ENCODE measurements at places on chromosomes 13 and 19.
A peak's percentile ranks its signal among the peaks of the same experiment; 100 is the strongest.

DNA sequence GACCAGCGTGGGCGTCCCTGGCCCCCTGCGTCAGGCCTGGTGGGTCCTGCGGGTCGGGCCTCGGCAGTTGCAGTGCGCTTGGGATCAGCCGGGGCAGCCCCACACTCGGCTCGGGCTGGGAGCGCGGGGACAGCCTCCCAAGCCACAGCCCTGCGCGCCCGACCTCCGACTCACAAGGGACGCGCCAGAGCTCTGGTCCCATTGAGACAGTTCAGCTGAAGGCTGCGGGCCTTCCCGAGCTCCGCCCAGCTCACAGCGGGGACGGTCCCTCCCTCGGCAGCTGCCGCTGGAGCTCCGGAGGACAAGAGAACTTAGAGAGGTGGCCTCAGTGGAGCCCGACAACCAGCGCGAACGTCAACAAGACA is 45.7 kb upstream of the ZNF730 start:
- no peak for DNase-seq

DNA sequence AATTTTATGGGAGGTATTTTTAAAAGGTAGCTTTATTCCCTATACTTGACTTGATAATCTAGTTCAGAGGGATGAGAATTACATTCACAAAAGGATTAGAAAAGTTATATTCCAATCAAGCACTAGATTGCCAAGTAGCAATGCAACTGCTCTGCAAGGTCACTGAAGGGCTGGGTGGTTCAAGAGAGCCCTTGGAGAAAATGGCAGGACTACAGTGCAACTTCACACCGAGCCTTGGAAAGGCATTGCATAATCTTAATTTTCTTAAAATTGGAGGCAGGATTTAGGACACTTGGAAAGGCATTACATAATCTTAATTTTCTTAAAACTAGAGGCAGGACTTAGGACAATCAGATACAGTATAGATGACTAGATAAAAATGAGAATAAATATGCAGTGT is 315.9 kb downstream of the DCT start:
- DNase-seq: no peak

GRCh38 chr19:27780367-27781075 is 1432.4 kb downstream of the UQCRFS1 start:
- no peak for DNase-seq

GRCh38 chr13:98272549-98272948 is 95.5 kb upstream of the RNF113B start:
- no peak for DNase-seq

- DNase-seq: peak; percentile 17
Measured at GRCh38 chr19:3075605-3076431, 13.5 kb upstream of the TLE5 start.

DNA sequence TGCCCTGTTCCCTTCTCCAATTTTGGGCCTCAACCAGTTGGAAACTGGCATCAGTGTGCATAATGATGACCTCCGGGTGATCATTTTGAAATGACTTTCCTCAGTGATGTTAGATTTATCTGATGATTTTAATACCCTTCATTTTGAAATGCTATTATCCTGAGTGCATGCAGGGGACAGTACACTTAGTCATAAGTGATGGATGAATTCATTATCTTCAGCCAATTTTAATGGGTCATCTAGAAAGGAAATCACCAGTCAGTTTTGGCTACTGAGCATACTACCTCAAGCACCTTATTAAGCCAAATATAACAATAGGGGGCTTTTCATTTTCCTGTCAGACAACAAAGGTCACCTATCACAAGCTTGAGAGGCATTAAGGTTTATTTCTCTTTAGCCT is 118.5 kb upstream of the MIR17HG start:
- no peak for DNase-seq

- no peak for DNase-seq
Measured at GRCh38 chr19:19204181-19204580, 967 bp upstream of the NR2C2AP start.

GRCh38 chr19:19659646-19660245 is 3.7 kb downstream of the ATP13A1 start:
- DNase-seq: no peak

DNA sequence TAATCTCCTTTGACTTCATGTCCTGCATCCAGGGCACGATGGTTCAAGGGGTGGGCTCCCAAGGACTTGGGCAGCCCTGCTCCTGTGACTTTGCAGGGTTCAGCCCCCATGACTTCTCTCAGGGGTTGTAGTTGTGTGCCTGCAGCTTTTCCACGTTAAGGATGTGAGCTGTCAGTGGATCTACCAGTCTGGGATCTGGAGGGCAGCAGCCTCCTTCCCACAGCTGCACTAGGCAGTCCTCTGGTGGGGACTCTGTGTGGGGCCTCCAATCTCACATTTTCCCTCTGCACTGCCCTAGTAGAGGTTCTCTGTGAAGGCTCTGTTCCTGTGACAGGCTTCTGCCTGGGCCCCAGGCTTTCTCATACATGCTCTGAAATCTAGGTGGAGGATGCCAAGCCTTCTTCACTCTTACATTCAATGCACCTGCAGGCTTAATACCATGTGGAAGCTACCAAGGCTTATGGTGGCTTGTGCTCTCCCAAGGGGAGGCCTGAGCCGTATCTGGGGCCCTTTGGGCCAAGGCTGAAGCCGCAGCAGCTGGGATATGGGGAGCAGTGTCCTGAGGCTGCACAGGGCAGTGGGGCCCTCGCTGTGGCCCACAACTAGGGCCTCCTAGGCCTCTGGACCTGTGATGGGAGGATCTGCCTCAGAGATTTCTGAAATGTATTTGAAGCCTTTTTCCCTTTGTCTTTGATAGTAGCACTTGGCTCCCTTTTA is 39.3 kb upstream of the ERICH6B start:
- no peak for DNase-seq

- DNase-seq: peak; percentile 73
Measured at GRCh38 chr13:100630555-100630954, 42.0 kb upstream of the GGACT start.

DNA sequence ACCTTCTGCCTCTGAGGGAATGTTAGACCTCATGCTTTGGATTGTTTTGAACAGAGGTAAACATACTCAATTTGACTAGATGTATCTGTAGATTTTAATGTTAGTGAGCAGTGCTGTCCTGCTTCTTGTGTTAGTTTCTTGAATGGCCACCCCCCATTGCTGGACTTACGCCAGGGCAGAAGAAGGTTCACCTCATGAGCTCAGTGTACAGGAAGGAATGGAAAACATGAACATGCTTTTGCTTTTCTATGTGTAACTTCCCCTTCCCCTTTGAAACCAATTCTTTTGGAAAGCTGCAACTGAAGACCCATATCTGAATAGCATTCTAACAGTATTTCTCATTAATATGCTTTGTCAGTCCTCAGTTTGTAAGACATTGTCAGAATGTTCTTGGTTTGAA is 32.3 kb downstream of the WASF3 start:
- no peak for DNase-seq

GRCh38 chr19:17529239-17530158 is 18.1 kb downstream of the PGLS start:
- no peak for DNase-seq

- DNase-seq: no peak
Measured at GRCh38 chr13:73412933-73413332, 354.1 kb downstream of the KLF5 start.

DNA sequence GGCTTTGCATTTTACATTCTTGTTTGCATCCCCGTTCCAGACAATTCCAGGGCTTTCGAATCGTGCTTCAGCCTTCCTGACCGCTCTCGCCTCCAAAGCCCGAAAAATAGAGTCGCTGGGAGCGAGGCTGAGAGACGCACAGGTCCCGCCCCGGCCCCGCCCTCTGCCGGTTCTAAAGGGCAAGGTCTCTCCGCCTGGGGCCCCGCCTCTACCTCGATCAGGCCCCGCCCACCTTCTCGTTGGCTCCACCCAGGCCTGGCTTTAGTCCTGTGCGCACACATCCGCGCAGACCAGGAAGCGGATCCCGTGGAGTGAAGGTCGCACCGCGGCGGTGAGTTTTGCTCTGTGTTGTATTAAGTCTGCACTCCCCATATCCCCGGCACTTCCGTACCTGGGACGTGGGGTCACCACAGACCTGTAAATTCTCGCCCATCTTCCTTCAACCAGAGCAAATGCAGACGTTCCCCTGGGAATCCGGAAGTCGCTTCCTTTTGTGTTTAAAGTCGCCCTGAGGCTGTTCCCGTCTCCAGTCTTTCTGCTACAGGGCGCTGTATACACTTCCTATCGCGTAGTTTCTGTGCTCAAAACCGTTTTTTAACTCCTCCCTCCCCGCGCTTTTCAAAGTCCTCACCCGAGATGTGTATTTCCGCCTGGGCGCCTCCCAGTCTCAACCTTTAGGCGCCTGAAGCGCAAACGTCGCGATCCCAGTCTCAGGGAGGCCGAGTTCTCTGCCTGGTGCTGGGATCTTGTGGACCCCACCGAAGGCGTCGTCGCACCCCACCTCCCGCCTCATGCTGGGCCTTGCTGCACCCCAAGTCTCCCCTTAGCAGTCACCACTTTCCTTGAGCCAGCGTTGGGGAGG is at the start of gene ZNF701:
Gene ZNF701 (plus strand): TSS at position 288 of the 862 bp plus-strand sequence. CDS start 3,861 bp downstream, outside the sequence.
- peak; percentile 33 for DNase-seq

DNA sequence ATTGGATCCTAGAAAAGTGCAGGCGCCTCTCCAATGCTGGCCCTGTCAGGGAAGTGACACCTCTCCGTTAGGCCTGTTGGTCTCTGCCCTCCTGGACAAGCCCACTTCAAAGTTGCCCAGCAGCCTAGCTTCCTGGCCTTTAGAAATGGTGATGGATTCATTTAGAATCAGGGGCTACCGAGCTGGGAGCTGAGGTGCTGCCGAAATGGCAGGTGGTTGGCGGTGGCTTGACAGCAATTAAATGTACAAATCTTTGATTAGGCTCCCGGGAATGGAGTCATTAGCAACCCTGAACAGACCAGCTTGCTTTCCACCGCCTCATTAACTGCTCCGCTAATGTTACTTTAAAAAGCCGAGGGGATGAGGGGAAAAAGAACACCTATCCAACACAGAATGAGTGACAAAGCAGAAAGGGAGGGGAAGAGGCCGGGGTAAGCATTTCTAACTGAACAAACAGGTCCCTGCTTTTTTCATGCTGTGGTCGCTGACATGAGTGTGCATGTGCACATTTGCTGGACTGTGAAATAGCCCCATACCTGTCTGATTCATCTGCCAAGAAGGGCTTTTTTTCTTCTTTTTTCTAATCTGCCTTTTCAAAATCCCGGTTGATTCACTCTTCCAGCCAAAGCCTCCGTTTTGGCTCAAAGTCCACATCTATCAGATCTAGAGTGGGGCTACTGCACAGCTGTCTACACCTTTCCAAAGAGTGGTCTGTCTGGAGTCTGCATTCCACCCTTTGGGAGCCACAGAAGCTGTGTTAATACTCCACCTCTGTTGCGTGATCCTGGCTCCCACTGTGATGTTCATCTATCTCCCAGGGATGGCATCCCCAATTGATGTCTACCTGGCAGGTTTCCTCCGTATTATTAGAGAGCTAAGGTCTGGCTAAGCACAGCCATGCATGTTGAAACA is 431.9 kb downstream of the COG6 start:
- DNase-seq: no peak

- peak; percentile 97 for DNase-seq
Measured at GRCh38 chr13:99677116-99677951, 176.1 kb downstream of the TM9SF2 start.

DNA sequence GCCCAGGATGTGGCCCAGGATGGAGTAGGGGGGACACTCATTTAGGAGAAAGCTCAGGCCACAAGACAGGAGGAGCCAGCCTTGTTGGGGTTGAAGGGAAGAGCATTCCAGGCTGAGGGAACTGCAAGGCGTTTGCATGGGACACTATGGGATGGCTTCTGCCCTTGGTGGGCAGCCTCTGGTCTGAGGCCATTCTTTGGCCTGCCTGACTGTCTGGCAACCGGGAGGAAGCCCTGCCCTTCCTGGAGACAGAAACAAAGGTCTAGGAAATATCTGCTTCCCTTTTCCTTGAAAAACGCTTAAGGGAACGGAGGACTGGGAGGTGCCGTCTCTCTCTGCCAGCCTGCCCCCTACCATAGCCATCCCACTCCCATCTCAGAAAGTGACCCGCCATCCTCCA is 2.8 kb upstream of the ICAM1 start:
- DNase-seq: no peak

- no peak for DNase-seq
Measured at GRCh38 chr13:44136696-44137268, 236.8 kb upstream of the SERP2 start.

GRCh38 chr19:23304238-23304637 is 54.0 kb upstream of the ZNF724 start:
- no peak for DNase-seq

DNA sequence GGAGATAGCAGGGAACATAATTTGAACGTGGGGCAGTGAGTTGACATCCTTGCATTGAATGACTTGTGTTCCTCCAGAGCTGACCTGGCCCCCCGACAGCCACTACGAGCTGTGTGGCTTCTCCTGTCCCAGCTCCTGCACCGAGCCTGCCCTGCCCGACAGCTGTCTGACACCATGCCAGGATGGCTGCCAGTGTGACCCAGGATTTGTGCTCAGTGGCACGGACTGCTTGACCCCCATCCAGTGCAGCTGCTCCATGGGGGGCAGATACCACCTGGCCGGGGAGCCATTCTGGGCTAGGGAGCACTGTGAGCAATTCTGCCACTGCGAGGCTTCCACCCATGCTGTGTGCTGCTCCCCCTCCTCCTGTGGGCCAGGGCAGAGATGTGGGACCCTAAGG is 29.2 kb upstream of the FXYD3 start:
- no peak for DNase-seq

DNA sequence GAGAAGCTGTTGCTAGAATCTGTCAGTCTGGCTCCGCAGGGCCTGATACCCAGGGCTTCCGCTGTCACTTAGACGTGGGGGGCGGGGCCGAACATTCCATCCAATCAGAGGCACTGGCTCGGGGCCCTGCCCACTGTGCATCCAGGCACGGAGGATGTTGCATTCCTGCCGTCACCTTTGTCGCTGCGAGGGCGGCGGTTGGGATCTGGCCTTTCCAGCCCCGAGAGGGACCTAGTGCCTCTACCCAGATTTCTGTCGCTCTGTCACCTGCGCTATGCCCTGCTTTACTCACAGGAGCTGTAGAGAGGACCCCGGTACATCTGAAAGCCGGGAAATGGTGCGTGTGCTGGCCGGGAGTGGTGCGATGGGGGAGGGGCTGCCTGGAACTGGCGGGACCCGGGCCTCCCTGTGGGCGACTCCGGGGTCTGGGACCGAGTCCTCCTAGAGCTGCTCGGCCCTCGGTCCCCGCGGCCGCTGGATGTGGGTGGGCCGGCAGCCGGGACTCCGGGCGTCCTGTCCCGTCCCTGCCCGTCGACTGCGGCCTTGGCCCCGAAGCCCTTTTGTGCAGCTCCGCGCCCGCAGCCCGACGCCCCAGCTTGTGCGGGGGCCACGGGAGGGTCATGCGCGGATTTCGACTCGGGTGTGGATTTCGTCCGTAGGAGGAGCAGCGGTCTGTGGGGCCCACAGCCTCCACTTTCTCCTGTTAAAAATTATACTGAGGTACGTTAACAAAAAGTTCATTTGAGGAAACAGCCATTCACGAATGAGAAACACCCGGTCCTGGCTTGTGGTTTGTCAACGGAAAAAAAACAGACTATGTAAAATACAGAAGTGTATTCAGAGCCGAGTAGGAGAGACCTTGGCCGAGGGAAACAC is at the start of gene ZNF439:
Gene ZNF439 (plus strand): TSS at position 133 of the 876 bp plus-strand sequence. CDS start 142 bp downstream, at position 275.
- peak; percentile 22 for DNase-seq

- DNase-seq: no peak
Measured at GRCh38 chr13:29782798-29783197, 67.6 kb downstream of the UBL3 start.

GRCh38 chr19:17171874-17172273 is 43.3 kb upstream of the USE1 start:
- DNase-seq: no peak

- DNase-seq: no peak
Measured at GRCh38 chr19:51294211-51294976, 17.1 kb upstream of the IGLON5 start.

- DNase-seq: no peak
Measured at GRCh38 chr13:76314495-76314894, 571.7 kb downstream of the KCTD12 start.

- no peak for DNase-seq
Measured at GRCh38 chr19:12730064-12730463, 4.4 kb downstream of the TRIR start.
